ENCODE measurements at places on chromosomes 2 and 18.

DNA sequence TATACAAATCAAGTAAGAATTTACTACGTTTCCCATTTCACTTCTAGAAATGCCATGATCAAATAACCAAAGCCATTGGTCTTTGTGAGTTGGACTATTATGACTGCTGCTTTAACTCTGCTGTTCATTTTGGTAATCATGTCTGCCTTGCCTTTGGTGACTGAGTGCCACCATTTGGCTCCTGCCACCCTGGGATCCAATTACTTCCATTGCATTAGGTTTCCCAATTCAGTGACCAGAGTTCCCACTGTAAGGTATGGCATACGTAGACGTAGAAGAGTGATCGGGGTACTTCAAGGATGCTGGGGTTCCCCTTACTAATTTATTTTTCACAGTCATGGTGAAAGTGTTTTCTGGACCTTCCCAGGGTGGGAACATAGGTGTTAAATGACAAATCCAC lies 90.1 kb downstream of the SPIRE1 start:
- no peak for DNase-seq

DNA sequence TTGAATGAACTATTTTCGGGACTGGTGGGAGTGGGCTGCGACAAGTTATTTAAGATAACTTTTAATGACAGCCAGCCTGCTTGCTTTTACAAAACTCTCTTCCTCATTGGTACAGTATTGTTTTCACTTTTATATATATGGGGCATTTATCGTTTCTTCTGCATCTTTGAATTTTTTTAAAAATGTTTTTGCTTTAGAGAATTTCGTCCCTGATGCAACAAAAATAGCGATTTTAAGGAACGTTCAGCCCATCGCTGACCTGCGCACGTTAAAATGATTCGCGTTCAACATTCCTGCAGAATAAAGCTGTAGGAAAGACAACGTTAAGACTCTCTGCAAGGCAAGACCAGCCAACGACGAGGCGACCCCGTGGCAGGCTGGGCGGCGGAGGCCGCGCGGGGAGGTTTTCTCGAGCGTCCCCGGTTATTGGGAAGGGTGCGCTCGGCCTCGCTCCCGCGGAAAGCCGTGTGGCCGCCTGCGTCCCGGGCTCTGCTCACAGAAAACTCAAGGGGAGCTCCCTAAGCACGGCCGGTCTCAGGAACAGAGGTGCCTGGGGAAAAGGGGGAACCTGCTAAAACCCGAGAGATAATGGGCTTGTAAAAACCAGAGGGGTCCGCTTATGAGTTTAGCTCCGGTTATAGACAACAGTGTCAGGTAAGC lies 3.0 kb downstream of the PAX8 start:
- DNase-seq, result no peak

GRCh38 chr2:73083886-73084800 lies 12.6 kb upstream of the SFXN5 start:
- DNase-seq, result no peak

DNA sequence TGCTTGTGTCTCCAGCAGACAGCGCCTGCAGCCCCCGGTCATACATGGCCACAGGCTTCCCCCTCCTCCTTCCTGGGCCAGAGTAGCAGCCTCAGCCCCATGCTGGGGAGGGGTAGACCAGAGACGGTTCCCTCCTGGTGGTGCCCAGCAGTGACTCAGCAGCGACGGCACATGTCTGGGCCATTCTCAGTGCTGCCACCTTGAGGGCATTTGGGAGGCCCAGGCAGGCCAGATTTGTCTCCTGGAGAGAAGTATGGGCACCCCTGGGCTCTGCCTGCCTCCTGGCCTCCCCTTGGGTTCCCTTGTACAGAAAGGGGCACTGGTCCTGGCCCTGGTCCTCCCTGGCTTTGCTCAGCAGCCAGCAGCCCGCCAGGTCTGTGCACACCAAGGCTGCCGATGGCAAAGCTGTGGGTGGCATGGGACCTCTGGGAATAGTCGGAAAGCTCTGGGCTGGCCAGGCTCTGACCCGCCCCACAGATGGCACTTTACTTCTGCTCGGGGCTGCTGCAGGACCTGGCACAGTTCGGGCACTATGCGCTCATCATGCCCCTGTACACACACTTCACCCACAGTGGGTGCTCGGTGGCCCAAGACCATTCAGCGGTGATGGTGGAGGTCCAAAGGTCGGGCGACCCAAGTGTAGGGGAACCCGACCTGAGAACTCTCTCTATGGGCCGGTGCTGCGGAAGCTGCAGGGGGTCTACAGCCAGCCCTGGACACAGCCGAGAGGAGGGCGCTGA lies 11.4 kb upstream of the ALPI start:
- no peak for DNase-seq

GRCh38 chr2:184646593-184646992 lies 48.3 kb downstream of the ZNF804A start:
- DNase-seq, result no peak

GRCh38 chr2:31297751-31298150 lies 63.8 kb downstream of the EHD3 start:
- DNase-seq, result no peak

GRCh38 chr2:200590090-200590489 lies 4.3 kb downstream of the AOX1 start:
- no peak for DNase-seq

- DNase-seq, result no peak
Observed at GRCh38 chr2:37869771-37870170, 55.3 kb upstream of the RMDN2 start.

DNA sequence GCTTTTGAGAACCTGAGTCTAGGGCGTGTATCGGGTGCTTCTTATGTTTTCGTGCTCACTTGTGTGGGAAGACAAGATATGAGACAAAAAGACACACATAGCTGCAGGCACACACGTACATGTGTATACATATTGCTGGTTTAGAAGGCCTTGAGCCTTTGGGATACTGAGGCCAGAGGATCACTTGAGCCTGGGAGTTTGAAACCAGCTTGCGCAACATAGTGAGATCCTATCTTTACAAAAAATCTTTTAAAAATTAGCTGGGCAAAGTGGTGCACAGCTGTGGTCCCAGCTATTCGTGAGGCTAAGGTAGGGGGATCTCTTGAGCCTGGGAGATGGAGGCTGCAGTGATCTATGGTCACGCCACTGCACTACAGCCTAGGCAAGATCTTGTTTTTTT lies 18.8 kb upstream of the NEDD4L start:
- no peak for DNase-seq

GRCh38 chr2:238586931-238587775 lies 160.4 kb downstream of the ASB1 start:
- DNase-seq, result no peak

- DNase-seq, result no peak
Observed at GRCh38 chr2:223619486-223620129, 17.4 kb upstream of the SCG2 start.

DNA sequence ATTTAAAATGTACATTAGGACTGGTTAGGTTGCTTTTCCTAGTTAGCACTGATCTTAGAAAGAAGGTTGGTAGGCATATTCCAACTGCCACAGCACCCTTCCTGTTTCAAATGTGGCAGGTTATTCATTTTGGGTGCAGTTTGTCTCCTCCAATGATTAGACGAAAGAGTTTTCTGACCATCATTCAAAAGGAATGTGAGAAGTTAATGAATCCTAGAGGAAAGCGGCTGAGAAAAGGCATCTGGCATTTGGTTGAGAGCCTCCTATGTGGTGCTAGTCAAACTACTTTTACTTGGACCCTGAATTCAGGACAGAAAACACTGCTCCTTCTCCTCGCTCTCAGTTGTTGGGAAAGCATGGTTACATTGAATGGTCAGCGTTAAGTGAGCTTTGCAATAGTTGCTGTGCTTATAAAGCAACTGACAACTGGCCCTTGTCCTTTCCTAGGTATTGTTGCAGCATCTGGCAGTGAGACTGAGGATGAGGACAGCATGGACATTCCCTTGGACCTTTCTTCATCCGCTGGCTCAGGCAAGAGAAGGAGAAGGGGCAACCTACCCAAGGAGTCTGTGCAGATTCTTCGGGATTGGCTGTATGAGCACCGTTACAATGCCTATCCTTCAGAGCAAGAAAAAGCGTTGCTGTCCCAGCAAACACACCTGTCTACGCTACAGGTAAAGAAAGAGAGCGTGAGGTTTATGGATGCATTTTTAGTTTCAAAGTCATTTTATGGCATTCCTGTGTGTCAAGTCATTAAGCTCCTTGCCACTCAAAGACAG lies 6.1 kb downstream of the TGIF1 start:
- no peak for DNase-seq

DNA sequence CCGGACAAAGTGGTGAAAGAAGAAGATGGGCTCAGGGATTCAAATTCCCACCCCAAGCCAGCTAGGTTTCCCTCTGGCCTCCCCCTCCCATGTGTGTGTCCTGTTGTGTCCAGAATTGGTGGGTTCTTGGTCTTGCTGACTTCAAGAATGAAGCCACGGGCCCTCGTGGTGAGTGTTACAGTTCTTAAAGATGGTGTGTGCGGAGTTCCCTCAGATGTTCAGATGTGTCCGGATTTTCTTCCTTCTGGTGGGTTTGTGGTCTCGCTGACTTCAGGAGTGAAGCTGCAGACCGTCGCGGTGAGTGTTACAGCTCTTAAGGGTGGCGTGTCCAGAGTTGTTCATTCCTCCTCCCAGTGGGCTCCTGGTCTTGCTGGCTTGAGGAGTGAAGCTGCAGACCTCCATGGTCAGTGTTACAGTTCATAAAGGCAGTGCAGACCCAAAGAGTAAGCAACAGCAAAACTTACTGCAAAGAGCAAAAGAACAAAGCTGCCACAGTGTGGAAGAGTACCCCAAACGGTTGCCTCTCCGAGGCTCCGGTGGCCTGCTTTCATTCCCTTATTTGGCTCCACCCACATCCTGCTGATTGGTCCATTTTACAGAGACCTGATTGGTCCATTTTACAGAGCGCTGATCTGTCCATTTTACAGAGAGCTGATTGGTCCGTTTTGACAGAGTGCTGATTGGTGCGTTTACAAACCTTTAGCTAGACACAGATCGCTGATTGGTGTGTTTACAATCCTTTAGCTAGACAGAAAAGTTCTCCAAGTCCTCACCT lies 37.7 kb upstream of the KLF11 start:
- no peak for DNase-seq

- DNase-seq, result no peak
Observed at GRCh38 chr18:78605255-78605654, 374.4 kb upstream of the SALL3 start.

DNA sequence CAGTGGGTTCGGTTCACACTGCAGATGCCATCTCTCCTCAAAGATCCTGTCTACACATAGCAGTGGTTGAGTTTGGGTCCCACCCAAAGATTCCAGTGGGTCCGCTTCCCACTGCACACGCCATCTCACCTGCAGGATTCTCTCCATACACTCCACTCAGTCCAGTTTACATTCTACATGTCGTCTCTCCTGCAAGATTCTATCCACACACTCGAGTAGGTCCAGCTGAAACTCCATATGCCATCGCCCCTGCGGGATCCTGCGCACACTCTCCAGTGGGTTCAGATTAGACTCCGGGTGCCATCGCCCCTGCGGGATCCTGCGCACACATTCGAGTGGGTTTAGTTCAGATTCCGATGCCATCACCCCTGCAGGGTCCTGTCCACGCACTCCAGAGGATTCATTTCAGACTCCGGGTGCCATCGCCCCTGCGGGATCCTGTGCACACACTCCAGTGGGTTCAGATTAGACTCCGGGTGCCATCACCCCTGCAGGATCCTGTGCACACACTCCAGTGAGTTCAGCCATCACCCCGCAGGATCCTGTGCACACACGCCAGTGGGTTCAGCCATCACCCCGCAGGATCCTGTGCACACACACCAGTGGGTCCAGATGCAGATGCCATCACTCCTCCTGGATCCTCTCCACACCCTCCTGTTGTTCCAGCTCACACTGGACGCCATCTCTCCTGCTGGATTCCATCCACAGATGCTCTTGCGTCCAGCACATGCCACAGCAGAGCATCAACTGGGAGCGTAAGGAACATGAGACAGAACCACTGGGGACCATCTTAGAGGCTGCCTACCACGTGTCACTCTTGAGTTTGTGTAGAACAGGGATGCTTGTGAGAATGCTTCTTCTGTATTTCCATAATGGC lies 3.0 kb upstream of the PXDN start:
- DNase-seq, result no peak

DNA sequence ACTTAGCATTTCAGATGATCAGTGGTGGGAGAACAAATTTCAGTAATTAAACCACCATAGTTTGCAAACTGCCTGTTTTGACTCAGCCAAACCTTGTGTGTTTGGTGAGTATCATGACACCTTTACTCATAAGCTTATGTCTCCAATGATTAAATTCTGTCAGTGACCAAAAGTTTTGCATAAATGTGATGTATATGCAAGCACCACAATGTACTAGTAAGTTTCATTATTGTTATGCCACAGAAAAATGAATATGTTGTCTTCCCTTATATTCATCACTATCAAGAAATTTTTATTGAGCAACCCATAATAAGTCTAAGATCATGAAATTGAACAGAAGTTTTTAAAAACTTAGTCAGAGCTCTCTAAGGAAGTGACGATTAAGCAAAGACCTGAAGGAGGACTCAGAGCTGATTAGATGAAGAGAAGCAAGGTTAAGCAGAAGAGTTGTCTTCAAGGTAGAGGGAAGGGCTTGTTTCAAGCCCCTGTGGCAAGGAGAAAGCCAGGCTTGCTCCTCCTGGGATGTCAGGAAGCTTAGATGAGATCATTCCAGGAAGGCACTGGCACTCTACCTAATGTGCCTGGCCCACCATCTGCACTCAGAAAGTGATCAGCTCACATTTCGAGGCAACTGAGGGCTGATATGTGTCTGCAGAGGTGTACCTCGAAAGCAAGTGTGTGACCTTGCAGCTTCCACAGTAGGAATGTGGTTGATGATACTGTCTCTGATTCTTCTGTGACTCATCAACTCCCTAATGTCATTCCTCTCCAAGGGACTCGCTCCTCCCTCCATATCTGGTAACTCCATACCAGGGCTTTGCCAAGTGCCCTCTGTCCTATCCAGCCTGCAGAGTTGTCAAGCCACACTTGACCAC lies 54.7 kb downstream of the KCTD18 start:
- DNase-seq, result no peak

- no peak for DNase-seq
Observed at GRCh38 chr2:100580367-100581276, 17.8 kb downstream of the PDCL3 start.

GRCh38 chr2:129297430-129297829 lies 682.0 kb upstream of the RAB6C start:
- no peak for DNase-seq

GRCh38 chr18:35609236-35609635 lies 27.7 kb downstream of the GALNT1 start:
- DNase-seq, result no peak

DNA sequence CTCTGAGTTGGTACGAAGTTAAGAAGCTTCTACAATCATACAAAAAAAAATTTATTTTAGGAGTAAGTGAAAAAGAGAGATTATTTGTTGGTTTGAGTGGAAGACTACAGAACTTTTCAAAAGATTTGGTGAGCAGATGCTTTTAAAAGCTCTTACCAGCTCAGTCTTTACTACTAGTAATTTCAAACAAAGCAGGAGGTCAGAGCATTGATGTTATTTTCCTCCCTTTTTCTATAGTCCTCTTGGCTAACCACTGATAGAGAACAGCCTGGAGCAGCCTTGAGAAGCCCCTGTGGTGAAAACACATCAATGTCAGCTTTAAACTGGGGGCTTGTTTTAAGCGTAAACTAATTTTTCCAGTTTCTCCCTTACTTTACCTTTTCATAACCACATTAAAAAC lies 559.3 kb upstream of the CDH2 start:
- no peak for DNase-seq

All from NCI-H1694 treated with DMSO at 0.1 percent for 48 hours (cell line).